ENCODE measurements at places on chromosomes 5 and 9.

- no peak for DNase-seq
These were observed 88.7 kb downstream of the PRKACG start for GRCh38 chr9:68925175-68925574.

GRCh38 chr5:155004138-155004744, 9.3 kb upstream of the KIF4B start:
- DNase-seq = no peak

- no peak for DNase-seq
These were observed 28.9 kb upstream of the GLIS3 start for GRCh38 chr9:4328723-4329122.

DNA sequence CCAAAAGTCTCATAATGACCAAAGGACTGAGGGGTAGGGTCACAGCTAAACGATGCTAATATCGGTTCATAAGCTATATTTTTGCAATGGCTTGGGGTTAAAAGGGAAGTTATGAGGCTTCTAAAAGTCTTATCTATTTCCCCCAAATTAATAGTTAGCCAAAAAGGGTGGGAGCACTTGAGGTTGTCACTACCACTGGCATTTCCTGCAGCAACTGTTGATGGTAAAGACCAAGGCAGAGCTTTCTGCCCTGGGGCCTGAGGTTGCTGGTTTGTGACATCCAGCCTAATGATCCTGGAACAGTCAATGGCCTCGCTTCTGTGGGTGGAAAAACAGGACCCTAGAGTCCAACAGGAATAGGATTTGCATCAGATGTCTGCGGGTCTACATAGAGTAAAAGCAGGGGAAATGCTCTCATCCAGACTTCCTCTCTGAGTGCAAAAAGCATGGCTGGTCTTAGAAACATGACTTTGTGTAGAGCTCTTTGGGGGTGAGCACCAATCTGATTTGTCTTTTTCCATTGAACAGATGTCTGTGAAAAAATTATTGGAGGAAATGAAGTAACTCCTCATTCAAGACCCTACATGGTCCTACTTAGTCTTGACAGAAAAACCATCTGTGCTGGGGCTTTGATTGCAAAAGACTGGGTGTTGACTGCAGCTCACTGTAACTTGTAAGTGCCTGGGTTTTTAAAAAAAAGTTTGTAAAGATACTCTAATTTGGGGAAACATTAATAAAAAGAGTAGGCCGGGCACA, 2.7 kb downstream of the GZMA start:
- no peak for DNase-seq

- DNase-seq = no peak
These were observed 1012.4 kb downstream of the CDH18 start for GRCh38 chr5:18975624-18976023.
